Effector memory CD4-positive, alpha-beta T cell (primary cell): ENCODE measurements at places on chromosomes 4 and X.

GRCh38 chr4:48506716-48507115 is 16.7 kb downstream of the ZAR1 start:
- no peak for DNase-seq

DNA sequence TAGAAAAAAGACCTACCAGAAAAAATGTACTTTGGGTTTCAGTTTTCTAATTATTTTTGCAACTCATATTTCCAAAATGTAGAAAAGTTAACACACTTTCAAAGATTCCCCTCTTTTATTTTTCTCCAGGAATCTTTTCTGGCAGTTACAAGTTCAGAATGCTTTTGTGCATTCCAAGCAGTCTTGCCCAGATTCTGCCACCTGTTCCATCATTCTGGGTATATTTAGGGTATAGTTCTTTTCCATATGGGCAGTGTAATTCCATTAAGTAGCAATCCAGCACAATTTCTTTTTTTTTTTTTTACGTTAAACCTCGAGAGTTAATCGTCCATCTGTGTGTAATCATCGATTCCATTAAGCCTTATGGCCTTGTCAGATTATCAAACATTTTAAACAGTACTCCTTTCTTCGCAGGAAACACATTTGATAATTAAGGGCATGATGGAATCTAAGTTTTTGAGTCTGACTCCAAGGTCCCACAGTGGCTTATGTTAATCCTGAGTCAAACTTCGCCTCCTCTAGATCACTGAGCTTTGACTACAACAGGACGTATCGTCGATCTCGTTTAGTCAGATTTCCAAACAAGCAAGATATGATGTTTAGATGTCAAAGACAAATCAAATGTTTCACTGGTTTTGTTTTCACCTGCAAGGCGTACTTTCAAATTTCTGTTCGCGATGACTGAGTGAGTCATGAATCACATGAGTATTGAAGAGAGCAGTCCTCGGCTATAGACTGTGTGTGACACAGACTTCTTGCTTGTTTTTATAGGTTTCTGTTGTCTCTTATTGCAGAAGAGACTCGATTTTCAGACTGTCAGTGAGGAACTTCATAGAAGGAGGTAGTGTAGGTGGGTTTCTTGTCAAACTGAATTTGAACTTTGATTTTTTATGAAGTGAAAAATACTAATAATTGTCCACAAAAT is 118.9 kb upstream of the GK2 start:
- DNase-seq = no peak

GRCh38 chr4:185254434-185254833 is 45.0 kb downstream of the SNX25 start:
- peak; percentile 3 for DNase-seq

- no peak for DNase-seq
Observed at GRCh38 chrX:11196476-11196875, 85.3 kb downstream of the HCCS start.

GRCh38 chr4:5528031-5528436 is 180.3 kb downstream of the EVC2 start:
- no peak for DNase-seq

DNA sequence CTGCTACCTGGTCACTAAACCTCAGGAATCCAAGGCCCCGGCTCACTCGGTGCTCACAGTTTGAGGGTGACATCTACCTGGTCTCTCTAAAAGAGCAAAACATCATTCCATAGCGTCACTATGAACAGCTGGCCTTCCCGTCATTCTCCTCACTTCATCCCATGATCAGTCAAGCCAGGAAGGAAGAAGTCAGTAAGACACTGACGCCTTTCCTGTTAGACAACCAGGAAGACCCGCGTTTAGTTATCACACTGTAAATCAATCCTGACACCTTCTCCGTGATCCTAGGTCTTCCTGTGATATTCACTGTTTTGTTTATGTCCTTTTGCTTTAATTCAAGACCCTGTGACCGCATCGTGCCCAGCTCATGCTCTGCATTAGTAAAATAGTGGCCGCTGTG is 31.6 kb upstream of the CDKN2AIP start:
- DNase-seq = no peak

DNA sequence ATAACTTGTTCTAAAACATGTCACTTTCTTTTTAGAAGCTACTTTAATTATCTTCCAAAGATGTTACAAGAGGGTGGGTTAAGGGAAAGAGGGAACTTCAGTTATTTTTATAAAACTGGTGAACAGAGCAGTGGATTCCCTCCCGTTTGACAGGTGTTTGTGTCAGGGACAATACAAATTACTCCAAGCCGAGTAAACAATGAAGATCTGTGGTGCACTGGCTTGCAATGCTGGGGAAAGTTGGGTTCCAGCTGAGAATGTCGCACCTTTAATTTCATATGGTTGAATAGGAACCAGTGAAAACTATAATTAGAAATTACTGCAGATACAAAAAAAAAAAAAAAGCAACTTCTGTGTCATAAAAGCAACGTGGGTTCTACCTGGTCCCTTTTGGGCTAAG is 98.6 kb upstream of the TTC29 start:
- DNase-seq = no peak
